ENCODE measurements at places on chromosomes 13 and 19.

GRCh38 chr19:15154002-15154612, 46.7 kb downstream of the NOTCH3 start:
- DNase-seq = peak; percentile 73

GRCh38 chr19:48658483-48658882, 12.5 kb upstream of the CA11 start:
- no peak for DNase-seq

DNA sequence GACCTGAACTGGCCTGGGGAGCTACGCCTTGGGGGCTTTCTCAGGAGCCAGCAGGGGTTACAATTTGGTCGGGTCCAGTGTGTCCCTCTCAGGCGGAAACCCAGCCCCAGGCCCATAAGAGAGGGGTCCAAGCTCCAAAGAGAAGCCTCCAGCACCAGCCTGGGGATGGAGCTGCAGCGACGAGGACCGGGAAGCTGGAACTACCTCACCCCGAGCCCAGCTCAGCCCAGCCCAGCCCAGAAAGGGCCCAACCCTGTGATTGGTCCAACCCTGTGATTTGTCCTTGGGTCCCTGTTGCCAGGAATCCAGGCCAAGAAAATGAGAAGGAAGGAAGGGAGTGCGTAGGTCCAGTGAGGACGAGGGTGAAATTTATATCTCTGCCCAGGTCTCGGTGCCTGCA, 24.1 kb downstream of the CLEC4M start:
- DNase-seq = no peak

- no peak for DNase-seq
Measured at GRCh38 chr13:111973186-111973585, 93.8 kb upstream of the SOX1 start.

DNA sequence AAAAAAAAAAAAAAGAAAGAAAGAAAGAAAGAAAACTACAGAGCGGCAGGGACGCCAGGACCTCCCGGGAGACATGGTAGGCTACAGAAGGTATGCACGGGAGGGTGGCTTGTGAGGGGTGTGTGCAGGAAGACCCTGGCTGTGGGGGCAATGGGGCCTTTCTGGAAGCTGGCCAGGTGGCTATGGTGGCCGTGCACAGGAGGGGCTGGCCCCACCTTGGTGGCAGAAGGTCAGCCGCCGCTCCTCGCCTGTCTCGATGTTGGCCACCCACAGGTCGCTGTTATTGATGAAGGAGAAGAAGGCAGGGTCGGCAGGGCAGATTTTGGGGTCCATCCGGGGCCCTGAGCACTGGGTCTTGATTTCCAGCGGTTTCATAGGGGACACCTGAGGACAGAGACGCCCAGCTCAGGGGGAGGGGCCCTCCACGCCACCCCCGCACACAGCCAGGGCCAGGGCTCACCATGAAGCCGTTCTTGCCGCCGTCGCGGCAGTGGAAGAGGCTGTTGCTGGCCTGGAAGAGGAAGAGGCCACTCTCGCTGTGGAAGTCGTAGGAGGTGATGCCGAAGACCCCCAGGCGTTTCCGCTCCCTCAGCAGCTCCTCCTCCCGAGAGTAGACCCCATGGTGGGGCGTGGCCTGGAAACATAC, 19.8 kb downstream of the DPP9 start:
- no peak for DNase-seq

DNA sequence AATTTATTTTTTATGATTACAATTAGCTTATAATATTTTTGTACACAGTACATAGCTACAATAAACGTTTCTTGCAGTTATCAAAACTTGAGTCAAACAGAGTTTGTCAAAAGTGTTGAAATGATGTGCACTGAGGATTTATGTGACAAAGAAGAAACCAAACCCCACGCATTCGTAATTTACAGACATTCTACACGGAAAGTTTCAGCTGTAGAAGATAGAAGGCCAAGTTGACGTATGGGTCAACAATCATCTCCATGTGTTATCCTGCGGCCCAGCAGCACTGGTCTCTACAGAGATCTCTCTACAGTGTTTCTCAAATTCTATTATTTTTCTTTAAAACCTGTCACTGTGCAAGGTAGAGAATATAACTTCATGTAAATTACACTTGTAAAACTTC, 1507.6 kb downstream of the PCDH9 start:
- DNase-seq = no peak

DNA sequence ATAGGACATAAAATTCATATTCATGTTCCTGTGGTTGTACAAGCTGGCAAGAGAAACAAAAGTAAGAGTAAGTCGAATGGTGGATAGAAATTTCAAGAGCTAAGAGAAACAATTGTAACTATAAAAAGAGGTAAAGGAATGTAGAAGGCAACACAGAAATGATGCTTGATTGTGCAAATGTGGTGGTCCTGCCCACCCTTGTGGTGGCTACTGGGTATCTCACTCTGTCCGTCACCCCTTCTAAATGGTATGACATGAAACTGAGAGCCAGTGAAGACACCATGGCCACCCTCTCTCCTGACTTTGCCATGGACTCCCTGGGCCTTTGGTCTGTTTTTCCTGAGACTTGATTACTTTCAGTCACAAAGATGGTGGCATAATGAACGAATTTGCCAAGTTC, 925.9 kb upstream of the SLITRK6 start:
- peak; percentile 1 for DNase-seq

DNA sequence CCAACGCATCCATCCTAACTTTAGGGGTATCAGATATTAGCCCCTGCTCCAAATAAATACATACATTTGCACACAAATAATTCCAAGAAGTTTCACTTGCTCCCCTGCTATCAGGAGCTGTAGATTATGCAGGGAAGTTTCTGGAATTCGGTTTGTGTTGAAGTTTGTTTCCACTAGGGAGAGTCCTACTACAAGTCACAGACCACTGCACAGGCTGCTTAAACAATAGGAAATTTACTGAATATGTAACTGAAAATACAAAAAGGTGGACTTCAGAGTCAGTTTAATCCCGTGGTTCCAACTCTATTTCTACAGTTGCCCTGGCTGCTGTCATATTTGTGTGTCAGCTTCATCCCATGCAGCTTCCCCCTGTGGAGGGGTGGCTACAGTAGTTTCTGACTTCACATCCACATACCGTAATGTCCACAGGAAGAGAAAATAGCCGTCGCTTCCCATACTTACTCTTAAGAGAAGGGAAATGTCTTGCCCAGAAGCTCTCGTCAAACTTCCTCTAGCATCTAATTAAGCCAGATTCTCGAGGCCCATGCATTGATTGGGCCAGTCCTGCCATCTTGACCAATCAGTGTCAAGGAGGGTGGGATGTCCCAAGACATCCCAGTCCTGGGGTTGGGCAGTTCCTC, 286.6 kb downstream of the COG6 start:
- DNase-seq = no peak

DNA sequence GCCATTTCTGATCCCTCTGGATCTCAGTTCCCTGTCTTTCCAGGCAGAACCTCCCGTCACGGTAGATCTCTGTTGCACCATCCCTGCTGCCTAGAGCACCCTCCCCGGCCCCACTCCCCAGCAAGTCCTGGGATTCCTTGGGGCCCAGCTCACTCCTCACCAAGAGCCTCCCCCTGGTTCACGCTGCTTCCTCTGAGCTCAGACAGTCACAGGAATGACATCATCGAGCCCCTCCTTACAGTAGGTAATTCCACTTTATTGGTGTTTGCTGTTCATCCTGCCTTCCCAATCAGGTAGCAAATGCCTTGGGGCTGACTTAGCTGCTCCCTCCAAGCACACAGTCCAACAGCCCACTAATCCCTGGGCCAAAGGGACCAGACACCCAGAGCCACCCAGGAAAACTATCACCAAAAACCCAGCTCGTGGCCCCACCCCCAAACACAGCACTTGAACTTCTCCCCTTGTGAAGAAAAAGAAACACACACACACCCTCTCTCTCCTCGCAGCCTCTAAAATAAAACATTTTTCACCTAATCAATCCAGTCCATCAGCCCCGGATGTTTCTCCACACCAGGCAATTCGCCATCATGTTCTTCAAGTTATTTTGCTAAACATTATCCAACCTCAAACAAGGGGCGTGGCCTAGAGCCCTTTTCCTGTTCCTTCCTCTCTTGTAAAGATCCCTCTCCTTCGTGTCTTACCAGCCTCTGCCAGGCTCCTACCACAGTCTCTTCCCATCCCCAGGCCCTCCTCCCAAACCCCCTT, 2.5 kb downstream of the NAPA start:
- no peak for DNase-seq

DNA sequence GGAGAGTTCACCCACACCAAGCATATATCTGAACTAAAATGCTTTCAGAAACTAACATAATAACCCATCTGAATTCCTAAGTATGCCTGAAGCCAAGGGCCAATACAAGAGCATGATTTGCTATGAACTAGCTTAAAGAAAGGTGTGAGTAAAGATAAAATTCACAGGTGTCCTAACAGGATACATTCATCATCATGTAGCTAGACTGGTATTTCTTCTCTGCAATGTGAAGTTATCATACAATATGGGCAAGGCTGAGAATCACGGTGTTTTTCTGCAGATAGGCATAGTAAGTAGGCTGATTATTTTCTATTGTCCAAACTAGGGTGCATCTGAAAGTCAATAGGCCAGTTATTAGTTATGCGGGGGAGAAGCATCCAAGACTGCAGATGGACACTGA, 63.1 kb downstream of the STK24 start:
- DNase-seq = no peak

GRCh38 chr13:113746671-113747070, 12.4 kb upstream of the TMEM255B start:
- DNase-seq = no peak

Measured in A673 (cell line).